Stimulated activated CD4-positive, alpha-beta T cell treated with anti-CD3 and anti-CD28 coated beads, Interleukin-15, amount 100 ng/mL, for 1 hour (primary cell): ENCODE measurements at places on chromosomes 16 and 17.
A peak's percentile ranks its signal among the peaks of the same experiment; 100 is the strongest.

DNA sequence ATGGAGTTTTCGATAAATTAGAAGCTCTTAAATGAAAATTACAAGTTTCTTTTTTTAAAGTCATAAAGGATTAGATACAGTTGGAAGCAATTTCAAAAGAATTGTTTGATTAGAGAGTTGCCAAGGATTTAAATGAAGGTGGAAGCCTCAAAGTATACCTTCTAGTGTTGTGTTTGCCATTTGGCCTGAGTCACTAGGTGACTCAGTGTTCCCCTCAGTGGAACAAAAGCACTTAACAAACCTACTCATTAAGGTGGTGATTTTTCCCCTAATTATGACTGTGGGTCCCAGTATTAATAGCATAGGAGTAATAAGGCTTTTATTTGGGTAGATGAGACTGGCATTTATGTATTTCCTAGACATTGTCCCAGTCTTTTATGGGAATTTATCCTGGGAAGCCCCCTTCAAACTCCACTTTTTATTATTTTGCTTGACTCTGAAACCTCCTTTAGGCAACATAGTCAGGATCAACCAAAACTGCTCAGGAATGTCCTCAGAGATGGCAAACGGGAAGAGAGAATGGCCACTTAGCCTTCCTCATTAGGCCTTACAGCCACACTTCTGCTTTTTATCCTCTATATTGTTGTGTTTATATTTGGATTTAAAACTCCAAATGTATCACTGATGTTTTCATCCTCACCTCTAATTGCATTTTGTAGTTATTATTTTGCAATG is 161.0 kb downstream of the FTO start:
- no peak for DNase-seq

DNA sequence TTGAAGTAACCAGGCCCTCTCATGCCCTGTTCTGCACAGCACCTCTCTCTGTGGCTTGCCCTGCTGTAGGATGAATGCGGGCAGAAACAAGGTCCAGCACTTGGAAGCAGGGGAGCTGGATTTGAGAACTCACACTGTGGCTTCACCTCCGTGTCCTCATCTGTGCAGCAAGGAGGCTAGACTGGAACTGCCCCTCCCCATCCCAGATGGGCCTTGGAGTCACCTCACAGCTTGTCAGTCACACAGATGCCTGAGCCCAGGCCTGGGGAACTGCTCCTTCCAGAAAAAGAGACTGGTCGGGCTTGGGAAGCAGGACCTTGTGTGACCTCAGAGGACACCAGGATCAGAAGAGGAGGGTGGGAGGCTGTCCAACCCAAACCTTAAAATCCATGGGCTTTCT is 180.8 kb downstream of the CCT6B start:
- no peak for DNase-seq

DNA sequence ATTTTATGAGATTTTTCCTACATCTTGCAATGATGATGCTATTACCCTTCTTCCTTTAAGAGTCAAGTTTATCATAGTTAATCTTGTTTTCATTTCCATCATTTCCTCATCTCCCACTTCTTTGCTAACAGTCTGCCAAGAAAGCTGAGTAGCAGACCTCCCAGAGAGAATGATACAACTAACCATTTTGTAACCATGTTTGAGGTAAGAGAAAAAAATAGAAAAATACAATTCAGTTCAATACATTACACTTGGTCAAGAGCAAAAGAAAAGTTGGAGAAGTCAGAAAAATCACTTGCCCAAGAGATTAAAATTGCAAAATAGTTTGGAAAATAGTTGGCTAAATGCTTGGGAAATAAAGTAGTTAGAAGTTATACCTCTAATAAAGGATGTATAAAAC is 154.4 kb downstream of the ABCA8 start:
- DNase-seq: no peak

DNA sequence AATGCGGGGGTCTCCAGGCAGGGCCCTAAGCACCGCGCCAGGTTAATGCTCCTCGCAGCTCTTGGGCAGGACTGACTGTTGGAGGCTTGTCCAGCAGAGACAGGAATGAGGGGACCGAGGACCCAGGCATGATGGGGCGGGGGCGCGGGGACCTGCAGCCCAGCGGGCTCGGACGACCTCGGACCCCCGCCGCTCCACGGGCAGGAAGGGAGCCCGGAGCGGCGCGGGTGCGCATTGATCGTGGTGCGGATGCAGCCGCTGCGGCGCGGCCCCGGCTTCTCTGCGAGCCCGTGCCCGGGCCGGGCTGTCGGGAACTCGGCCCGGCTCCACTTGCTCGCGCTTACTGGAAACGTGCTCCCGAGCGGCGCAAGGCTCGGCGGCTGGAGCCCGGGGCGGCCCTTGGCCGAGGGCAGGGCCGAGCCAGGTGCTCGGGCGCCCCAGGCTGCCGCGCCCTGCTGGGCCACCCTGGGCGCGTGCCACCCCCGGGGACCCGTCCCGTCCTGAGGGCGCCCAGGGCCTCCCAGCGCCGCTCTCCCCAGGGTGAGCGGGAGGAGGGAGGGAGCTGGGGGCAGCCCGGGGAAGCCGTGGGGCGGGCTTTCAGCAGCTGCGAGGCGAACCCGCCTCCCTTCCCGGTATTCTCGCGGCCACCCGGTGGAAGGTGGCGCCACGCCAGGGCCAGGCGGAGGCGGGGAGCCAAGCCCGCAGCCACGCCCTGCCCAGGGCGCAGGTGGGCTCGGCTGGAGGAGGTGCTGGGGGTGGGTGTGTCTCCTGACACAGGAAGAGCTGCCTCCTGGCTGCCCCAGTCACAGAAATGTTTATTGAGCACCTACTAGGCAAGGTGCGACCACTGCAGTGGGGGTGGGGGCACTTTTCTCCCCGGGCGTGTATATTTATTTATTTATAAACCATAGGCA is 45.9 kb downstream of the SOCS3 start:
- DNase-seq: peak; percentile 49

- DNase-seq: no peak
These were observed 460.8 kb upstream of the TOM1L1 start for GRCh38 chr17:54439816-54440215.

GRCh38 chr16:88331989-88332920 is 50.5 kb upstream of the ZNF469 start:
- no peak for DNase-seq

DNA sequence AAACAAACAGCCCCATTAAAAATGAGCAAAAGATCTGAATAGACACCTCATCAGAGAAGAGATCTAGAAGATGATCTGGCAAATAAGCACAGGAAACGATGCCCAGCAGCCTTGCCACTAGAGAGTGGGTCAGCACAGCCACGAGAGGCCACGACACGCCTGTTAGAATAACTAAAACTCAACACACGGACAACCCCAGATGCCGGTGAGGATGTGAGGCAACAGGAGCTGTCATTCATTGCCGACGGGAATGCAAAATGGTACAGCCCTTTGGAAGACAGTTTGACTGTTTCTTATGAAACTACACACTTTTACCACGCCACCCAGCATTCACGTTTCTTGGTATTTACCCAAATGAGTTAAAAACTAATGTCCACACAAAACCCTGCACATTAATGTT is 31.5 kb downstream of the CBFA2T3 start:
- no peak for DNase-seq

- no peak for DNase-seq
These were observed 118.1 kb downstream of the ENGASE start for GRCh38 chr17:79192503-79193351.

DNA sequence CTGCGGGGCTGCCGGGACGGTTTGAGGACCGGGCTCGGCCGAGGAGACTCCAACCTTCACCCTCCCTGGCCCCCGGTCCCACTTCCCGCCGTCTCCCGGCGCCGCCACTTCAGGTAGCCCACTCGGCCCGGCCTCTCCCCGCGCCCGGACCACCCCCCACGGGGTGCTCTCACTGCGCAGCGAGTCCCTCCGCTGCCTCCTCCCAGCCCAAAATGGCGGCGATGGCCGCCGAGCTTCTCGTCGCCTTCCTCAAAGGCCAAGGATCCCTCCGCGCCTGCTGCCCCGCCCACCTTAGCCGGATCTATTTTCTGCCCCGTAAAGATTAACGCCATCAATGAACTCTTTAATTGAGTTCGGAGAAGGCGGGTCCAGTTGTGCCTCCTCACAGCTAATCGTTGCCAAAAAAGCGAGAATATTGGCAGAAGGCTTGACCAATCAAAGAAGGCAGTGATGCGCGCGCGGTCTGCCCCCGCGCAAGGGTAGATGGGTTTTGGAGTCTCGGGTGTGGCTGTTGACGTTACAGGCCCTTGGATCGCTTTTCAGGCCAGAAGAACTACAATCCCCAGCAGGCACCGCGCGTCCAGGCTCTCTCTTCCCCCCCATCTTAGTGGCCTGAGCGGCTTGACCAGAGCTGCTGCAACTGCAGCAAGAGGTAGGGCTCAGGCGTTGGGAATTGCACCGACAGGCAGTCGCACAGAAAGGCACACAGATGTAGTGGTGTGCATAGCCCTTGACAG is at the start of gene HEXIM2:
TSS of gene HEXIM2 (plus strand) at position 588 of the 737 bp plus-strand sequence. CDS start 919 bp downstream, outside the sequence.
- peak; percentile 94 for DNase-seq

GRCh38 chr17:35283767-35284166 is 40.9 kb downstream of the SLFN5 start:
- no peak for DNase-seq

GRCh38 chr16:50974438-50975036 is 176.5 kb downstream of the SALL1 start:
- no peak for DNase-seq

GRCh38 chr16:62620275-62620674 is 584.0 kb upstream of the CDH8 start:
- DNase-seq: no peak

GRCh38 chr17:78940258-78940657 is 15.1 kb upstream of the TIMP2 start:
- DNase-seq: no peak

DNA sequence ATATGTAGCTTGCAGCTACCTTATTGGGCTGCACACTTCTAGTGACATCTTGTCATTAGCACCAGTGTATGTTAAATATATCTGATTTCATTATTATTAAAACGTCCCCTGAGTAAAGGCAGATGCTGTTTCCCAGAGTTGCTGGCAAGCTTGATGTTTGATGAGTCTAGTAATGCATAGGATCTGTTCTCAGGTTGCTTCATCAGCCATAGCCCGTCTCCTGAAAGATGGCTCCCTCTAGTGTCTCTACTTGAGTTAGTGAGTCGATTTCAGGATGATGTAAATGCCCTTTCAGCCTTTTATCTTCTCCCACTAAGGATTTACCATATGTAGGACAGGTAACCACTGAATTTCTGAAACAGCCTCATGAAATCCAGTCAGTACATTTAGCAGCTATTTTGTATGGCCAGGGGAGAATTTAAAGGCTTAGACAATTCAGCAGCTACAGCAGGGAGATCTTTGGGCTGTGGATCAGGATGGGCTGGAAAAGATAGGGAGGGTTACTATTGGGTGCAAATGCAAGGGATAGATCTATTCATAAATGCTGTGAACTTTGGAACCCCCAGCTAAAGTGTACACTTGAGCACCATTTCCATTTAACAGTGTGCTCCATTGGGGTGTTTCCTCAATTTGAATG is 376.3 kb downstream of the CNTNAP4 start:
- no peak for DNase-seq

GRCh38 chr17:73998249-73998648 is 205.2 kb upstream of the RPL38 start:
- DNase-seq: no peak

- DNase-seq: no peak
These were observed 4.8 kb upstream of the MEAK7 start for GRCh38 chr16:84509032-84509950.

DNA sequence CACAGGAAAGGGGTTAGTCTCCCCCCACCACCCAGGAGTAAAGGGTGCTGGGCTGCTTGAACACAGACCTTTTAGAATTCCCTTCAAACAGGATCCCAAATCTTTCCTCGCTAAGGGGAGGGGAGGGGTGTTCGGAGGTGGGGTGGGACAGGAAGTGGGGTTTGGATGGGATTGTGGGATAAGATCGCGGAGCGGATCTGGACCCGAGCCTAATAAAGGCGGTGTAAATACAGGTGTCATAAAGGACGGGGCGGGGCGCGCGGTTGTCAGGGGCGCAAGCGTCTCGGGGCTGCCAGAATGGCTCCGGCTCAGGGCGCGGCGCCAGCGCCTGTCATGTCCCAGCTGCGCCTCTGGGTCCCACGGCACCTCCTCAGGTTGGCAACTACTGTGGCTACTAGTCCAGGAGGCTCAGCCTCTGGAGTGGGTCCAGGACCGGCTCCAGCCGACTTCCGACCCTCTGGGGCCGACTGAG is 59.8 kb upstream of the FBXO47 start:
- peak; percentile 10 for DNase-seq

DNA sequence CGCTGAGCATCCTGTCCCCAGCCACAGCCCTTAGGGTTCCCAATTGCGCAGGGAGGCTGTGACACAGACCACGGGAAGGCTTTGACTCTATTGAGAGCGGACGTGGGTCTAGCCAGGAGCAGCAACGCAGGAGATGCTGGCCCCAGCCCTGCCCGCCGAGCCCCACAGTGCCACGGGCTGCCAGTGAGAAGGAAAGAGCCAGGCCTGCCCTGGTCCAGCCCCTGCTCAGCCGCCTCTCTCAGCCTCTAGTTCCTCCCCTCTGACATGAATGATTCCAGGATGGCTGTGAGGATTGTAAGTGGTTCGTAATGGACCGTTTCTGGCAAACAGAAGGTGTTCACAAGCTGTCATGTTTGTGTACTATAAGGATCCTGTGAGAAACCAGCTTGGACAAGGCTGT is 2.5 kb downstream of the BHLHA9 start:
- no peak for DNase-seq

DNA sequence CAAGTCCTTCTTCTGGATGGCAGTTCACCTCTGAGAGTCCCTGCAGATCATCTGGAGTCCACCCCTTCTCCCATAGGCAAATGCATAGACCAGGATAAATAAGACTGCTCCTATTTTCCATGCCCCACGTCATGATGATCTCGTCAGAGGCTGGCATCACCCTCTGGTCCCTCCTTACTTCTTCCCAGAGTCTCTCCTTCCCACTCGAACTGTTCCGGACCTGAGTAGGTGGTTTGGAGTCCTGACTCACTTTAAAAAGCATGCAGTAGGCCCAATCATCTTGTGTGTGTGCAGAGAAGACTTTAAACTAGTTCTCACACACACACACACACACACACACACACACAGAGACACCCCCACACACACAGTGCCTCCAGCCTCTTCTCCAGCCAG is 72.0 kb downstream of the SOX9 start:
- DNase-seq: no peak

DNA sequence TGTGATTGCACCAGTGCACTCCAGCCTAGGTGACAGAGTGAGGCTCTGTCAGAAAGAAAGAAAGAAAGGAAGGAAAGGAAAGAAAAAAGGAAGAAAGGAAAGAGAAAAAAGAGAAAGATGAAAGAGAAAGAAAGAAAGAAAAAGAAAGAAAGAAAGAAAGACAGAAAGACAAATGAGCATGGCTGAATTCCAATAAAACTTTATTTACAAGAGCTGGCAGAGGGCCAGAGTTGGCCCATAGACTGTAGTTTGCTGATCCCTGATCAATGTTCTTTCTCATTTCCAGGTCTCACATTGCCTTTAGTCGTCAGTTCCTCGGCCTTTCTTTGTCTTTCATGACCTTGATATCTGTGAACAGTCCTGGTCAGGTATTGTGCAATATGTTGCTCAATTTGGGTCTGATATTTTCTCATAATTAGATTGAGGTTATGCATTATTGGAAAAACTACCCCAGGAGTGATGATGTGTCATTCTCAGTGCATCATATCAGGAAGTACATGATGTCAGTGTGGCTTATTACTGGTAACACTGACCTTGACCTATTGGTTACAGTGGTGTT is 68.5 kb upstream of the MED9 start:
- no peak for DNase-seq
